Occipital lobe (tissue), 3 donors: ENCODE measurements at places on chromosomes 6 and 20.

GRCh38 chr6:116087437-116088027 lies 13.1 kb upstream of the NT5DC1 start:
- no peak for DNase-seq

GRCh38 chr6:23349521-23350147 lies 776.4 kb upstream of the NRSN1 start:
- DNase-seq = no peak

DNA sequence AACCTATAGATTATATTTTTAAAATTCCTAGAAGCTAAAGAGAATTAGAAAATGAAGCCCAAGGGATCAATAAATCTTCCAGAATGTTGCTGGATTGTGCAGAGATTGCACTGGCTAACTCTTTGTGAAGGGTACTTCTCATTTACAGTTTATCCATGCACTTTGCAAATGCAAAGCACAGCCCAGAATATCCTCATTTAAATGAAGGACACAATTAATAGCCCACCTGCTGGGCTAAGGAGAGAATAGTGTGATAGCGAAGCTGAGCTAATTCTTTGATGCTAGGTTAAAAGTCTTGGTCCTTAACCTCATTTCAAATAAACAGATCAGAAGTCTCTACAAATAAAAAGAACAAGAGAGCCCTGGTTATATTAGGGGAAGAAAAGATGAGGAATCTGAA lies 72.5 kb downstream of the SMPDL3A start:
- no peak for DNase-seq

GRCh38 chr20:50478162-50478990 lies 31.8 kb upstream of the PTPN1 start:
- no peak for DNase-seq

- DNase-seq = peak; percentile 75
These were observed 699 bp upstream of the HSPA1B start for GRCh38 chr6:31826793-31827285.

- no peak for DNase-seq
These were observed 112.5 kb downstream of the SNX5 start for GRCh38 chr20:17856024-17856564.

- DNase-seq = no peak
These were observed 73.6 kb upstream of the TRAF3IP2 start for GRCh38 chr6:111679126-111679858.

- DNase-seq = no peak
These were observed 38.4 kb downstream of the ZMYND8 start for GRCh38 chr20:47318027-47318585.

- DNase-seq = no peak
These were observed 42.5 kb upstream of the ADGRF1 start for GRCh38 chr6:47084610-47085009.

- no peak for DNase-seq
These were observed 50.0 kb downstream of the CDKAL1 start for GRCh38 chr6:20584100-20584731.

GRCh38 chr6:75568965-75569364 lies 32.7 kb upstream of the SENP6 start:
- no peak for DNase-seq

GRCh38 chr6:138957484-138957883 lies 30.6 kb downstream of the REPS1 start:
- DNase-seq = no peak

DNA sequence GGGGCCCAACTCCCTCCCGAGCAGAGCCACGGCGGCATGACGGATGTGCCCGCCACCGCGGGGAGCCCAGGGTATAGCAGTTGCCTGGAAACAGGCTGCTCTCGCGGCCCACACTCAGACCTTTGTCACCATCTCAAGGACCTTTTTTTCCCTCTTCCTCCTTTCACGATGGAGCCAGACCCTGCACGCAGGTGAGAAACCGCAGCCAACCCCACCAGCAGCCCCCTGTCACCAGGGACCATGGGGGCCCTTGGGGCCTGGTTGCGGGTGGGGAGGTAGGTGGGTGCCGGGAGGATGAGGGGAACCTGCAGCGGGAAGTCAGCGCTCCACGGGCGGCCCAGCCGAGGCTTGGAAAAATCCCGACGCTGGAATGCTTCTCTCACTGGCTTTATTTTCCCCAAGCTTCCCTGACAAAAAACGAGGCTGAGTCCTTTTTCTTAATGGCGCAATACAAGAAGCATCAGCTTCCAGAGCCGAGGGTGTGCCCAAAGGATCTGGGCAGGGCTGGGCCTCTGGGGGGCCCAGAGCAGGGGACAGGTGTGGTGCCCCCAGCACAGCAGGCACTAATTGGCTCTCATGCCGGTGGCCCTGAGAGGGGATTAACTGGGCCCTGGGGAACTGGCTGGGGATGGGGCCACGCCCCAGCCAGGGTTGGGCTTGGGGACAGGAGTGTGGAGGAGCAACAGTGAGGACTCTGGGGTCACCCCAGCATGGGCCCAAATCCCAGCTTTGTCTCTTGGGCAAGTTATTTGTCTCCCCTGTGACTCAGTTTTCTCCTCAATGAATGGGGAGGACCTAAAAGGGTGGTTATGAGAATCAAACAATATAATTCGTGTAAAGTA lies 23.9 kb downstream of the NOL4L start:
- no peak for DNase-seq

GRCh38 chr6:151118461-151119123 lies 121.2 kb upstream of the AKAP12 start:
- DNase-seq = no peak

DNA sequence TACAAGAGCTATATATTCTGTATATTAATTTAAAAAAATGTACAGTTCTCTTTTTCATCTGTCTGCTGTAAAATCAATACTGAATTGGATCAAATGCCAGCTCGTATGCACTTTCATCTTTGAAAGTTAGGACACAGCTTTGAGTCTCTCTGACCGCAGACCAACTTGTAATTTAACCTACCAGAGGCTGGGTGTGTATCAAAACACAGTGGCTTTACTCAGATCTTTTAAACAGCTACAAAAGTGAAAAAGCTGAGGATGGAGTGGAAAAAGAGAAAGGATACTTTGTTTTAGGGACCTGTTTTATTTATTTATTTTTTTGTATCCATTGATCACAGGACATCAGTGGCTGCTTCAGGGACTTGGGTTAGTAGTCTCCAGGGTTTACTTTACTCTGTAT lies 44.1 kb downstream of the KIAA0408 start:
- DNase-seq = no peak

- DNase-seq = no peak
These were observed 10.6 kb upstream of the IL17F start for GRCh38 chr6:52254731-52255378.

GRCh38 chr20:6213311-6213710 lies 90.5 kb upstream of the FERMT1 start:
- no peak for DNase-seq

GRCh38 chr6:13528777-13529343 lies 41.5 kb upstream of the GFOD1 start:
- DNase-seq = peak; percentile 2

GRCh38 chr20:63500151-63500901 lies 1.4 kb upstream of the EEF1A2 start:
- DNase-seq = no peak

DNA sequence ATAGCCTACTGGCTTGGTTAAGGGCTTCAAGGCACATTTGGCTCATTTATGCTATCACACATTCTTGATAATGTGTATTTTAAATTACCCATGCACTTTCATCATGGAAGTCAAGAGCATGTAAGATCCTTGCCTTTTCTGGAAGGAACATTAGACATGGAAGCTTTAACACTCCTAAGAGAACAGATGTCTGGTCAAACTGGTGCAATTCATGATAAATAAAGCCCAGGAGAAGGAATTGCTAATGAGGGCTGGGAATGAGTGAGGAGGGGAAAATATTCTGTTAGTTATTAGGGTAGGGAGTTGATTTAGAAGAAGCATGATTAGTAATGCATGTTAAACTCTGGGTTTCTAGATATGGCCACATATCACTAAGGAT lies 688.6 kb upstream of the CITED2 start:
- DNase-seq = no peak

DNA sequence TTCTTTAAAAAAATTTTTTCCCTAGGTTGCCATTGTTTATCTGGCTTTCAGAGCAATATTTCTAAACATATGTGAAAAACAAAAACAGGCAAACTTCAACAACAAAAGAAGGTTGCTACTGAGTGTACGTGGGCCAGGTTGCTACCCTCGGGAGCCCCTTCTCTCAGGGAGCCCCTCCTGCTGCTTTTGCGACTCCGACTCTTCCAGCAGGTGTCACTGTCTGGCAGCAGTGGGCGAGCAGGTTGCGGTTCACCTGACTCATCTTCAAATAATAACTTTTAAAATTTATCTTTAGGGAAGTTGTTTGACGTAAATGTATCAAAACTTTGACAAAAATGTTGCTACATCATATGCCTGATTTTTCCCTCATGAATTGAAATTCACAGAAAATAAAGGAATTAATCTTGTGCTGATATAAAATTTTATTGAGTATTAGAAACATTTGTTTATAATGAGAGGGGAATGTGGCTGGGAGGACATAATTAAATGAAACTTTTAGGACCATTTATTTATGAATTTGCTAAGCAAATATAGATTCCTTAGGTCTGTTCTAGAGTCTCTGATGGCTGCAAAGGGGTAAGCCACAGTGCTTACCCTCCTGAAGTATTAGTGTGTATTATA lies 138.8 kb downstream of the HIVEP1 start:
- no peak for DNase-seq

DNA sequence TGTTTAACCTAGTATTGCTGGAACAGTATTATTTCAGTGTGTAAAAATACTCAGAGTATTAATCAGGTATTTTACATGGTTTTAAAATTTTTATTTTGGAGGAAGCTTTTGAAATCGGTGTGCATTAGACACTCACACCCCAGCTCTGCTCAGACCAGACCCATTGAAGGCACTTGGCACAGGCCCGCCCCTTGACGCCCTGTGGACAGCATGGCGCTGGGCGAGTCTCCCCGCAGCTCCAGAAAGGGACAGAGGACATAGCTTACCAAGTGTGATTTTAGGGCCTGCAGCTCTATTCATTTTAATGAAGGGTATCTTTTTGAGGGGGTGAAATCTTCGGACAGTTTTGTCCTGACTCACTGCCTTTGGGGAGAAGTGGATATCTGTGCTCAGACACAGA lies 164.5 kb downstream of the CDH4 start:
- no peak for DNase-seq

DNA sequence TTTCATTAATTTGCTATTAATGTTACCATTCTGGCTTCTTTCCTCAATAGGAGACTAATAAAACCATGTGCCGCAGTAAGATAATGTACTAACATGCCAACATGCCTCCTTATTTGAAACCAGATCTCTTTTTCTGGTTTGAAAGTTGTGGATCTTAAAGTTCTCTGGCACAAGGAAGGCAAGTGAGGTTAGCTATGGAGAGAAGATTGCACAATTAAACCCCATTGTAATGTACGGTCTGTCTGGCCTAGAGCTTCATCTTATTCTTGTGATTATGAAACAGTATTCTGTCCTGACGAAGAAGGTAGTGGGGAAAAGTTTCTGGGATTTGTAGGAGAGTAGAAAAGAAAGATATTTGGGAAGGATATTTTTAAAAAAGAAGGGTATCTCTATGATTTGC lies 68.4 kb downstream of the EYA4 start:
- no peak for DNase-seq

DNA sequence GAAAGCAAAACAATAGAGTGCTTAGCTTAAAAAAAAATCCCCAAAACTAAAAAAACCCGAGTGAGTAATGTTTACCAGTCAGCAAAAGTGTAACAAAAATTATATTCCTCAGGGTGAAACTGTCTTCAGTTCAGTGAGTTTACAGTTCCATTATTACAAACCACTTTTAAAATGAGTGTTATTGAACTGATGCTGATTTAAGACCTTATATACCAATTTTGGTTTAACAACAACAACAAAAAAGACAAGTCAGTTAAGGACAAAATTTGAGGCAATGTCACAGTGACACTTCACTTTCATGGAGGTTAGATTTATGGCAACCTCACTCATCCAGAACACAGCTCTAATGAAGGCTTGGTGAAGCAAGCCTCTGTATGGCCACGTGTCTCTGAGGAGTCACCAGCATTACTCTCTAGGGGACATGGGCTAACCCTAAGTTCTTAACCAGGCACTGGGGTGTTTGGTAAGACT lies 630.8 kb downstream of the PHF3 start:
- DNase-seq = no peak

DNA sequence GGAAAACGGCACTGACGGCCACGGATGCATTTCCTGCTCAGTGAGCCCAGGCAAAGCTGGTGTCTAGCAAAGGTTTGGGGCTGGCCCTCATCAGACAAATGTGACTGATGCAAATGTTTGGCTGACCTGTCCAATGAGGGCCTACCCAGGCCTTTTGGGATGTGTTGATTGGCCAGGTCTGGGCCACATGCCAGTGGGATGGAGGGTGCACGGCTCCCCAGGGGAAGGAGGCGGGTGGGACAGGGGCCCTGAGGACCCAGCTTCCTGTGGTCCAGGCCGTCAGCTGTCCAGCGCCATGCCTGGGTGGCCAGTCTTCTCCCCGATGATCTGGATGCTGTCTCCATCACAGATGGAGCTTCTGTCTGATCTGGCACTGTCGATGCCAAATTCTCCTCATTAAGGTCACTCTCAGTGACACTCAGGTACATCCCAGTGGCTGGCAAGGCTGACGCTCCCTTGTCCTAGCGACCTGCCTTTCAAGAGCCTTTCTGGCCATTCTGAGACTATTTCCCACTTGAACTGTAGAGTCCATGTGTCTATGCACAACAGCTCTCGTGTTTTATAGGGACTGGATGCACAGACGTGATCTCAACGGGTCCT lies 43.0 kb downstream of the NTSR1 start:
- DNase-seq = no peak

GRCh38 chr6:42281570-42281969 lies 63.9 kb upstream of the MRPS10 start:
- no peak for DNase-seq

DNA sequence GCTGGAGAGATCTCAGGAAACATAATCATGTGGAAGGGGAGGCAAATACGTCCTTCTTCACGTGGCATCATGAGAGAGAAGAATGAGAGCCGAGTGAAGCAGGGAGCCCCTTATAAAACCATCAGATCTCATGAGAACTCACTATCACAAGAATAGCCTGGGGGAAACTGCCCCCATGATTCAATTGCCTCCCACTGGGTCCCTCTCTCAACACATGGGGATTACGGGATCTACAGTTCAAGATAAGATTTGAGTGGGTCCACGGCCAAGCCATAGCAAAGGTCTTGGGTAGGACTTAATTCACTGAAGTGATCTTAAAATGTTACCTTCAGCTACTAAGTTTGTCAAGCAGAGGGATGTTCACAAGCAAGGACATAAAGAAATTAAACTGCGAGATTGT lies 162.2 kb downstream of the ADGRG6 start:
- no peak for DNase-seq
